ENCODE measurements at places on chromosomes 11 and 22.

GRCh38 chr11:87201376-87201775, 163.6 kb downstream of the TMEM135 start:
- no peak for DNase-seq

DNA sequence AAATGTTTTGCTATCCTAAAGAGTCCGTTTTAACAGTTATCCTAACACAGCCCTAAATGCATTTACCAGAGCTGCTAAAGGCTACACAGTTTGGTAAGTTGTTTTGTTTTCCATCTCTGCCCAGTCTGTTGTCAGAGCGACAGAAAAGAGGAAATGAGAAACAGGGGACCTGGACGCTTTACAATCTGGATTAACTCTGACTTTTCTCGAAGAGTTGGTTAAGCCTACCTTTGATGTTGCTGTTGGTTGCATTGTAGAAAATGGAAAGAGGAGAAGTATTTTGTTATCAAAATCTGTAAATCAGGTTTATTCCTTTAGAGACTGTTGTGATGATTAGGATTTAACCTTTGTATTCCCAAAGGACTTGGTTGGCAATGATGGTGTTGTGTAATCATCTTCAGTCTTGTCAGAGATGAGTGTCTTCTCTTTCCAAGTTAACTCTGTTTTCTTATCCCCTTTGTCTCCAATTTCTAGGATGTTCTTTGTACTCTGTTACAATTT, 481 bp downstream of the ANGPTL5 start:
- DNase-seq: peak; percentile 27

DNA sequence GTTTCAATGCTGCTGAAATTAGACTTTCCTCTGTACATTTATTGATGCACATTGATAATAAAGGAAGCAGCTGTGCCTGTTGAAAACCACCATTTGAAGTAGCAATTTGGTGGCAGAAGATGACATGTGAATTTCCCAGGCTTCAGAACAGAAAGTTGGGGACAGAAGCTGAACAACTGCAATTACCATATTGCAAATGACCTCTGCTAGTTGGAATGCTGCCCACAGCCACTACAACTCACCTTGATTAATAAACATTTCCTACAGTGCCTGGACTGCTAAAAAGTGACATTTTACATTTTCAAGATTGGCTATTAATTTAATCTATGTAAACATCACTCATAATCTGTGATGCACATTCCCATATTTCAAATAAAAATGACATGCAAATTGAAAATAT, 208.6 kb downstream of the LUZP2 start:
- no peak for DNase-seq

GRCh38 chr11:126079621-126080124, 17.0 kb upstream of the CDON start:
- no peak for DNase-seq

DNA sequence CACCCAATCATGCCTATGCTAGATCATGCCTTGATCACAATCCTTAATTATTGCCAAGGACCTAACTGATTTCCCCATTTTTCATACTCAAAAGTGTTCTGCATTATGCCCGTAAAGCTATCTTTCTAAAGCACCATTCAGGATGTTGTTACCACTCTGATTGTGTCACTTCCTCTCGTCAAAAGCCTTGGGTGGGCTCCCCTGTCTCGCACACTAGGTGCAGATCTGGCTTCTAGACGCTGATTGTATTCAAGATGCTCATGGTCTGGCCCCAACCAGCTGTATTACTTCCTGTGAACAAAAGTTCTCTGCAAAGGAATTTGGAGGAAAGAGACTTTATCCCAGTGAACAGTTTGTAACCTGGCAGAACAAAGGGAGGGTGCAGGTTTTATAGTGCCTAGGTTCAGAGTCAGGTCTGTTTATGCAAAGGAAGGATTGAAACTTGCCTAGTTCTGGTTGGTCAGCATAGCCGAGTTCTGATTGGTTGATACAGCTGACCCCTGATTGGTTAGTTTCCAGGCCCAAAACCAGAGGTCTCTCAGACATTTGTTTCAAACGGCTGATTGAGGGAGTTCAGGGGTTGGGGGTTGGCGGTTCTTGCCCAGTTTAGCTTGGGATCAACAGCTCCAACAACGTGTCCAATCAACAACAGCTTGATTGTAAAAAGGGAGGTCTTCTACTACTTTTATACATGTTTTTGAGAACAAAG, 25.4 kb downstream of the ATG13 start:
- DNase-seq: no peak

DNA sequence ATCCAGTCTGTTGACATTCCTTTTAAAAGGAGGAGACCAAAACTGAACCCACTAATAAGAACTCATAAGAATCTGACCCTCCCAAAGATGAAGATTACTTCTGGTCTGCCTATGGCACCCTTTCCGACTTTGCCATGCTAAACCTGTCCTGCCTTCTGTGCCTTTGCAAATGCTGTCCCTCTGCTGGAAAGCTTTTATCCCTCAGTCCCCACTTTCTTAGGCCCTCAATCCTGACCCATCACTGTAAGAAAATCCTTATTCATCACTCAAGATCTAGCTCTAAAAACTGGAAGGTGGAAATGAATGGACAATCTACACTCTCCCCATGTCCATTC, 10.4 kb downstream of the MPZL3 start:
- DNase-seq: no peak

GRCh38 chr11:60935676-60936442, 11.6 kb downstream of the TMEM132A start:
- no peak for DNase-seq

DNA sequence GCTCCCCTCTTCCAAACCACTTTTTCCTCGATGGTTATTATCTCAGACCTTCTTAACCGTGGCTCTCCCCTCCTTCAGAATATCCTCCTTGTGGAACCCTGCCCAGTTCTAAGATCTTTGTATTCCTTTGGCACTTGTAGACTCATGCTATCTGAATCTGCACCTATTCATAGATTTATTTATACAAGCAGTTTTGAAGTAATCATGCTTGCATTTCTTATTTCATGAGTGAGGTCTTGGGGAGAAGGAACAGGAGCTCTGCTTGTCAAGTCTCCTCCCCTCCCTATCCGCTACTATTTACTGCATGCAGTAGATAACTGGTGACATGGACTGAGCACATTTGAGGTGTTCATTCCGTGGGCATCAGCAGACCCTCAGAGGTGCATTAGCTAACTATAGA, 5.4 kb upstream of the MADD start:
- no peak for DNase-seq

DNA sequence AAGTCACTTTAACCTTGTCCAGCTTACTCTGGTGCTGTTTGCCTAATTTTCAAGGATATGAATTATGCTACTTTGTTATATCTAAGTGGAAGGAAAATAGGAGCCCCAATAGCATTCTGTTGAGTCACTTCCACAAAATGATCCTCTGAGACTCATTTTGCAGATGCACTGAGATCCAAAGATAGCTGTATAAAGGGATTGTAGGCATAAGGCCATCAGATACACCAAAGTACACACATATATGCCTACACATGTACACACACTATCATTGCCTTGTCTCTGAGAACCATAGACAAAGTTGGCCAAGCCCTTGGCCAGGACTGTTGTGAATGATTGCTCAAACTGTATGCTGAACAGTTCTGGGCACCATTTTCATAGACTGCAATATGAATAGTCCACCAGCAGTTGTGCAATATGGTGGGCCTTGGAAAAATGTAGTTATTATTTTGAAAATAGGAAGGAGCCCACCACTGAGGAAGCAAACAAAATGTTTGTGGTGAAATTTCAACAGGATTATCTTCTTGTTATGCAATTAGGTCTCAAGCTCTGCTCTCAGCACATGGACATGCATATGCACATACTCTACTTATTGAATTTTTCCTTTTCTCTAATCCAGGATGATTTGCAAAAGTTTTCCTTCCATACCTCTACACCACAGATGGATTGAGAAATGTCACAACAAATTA, 186.0 kb upstream of the CTSC start:
- no peak for DNase-seq

DNA sequence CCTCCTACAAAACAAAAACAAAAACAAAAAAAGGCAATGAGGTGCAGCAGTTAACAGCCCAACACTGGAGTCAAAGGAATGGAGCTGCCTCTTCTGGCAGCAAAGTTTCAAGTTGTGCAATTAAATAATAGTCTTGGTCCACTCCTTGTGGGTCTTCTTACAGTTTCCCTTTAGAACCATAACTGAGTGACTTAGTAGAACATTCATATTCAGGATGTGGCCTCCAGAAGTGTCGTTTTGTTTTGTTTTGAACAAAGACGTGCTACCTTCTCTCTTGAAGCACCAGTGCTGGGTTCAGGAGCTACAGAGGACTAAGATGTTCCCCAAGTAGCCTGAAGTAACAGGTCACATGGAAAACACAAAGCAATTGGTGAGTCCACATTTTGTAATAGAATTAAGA, 2.0 kb upstream of the JAML start:
- no peak for DNase-seq

- DNase-seq: no peak
Observed at GRCh38 chr11:12329169-12329568, 48.2 kb upstream of the PARVA start.

GRCh38 chr22:19719050-19719482, 4.3 kb upstream of the GP1BB start:
- DNase-seq: no peak

GRCh38 chr22:35491908-35492380, 48.7 kb upstream of the RASD2 start:
- DNase-seq: no peak

DNA sequence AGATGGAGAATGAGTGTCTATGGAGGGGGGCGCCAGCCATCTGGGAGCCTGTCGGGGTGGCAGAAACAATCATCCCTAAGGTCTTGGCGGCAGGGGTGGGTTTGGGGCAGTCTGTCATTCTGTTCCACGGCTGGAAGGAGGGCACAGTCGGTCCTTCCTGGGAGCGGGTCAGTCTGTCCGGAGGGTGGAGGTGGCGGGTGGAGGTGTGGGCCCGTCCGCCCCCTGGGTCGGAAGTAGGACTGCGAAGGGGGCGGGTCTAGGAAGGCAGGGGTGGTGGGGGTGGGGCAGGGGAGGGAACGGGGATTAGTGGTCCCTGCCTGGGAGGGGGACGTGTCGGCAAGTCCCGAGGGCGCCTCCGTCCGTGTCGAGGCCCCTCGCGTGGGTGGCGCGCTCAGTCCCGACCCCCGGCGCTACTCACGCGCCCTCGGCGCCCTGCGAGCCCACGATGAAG, 461 bp downstream of the TBC1D10A start:
- no peak for DNase-seq

GRCh38 chr22:46769191-46769675, 6.8 kb downstream of the TBC1D22A start:
- no peak for DNase-seq

DNA sequence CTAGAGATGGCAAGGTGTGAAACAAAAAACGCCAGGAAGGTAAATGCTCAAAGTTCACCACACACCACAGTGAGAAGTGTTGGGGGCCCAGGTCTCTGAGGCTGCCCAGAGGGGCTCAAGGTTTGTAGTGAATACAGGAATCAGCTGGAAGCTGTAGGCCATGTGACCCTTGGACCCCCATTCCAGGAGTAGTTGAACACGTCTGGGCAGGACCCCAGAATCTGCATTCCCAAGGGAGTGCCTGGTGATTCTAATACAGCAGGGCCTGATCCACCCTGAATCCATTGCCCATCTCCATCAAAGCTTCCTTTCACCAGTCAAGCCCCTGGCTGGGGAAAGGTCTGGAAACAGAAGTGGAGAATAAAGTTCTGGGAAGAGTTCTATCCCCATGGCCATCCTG, 70.8 kb upstream of the B3GAT1 start:
- no peak for DNase-seq

GRCh38 chr22:44572414-44573207, 74.6 kb upstream of the RTL6 start:
- DNase-seq: no peak

- no peak for DNase-seq
Observed at GRCh38 chr11:123584737-123585136, 69.7 kb downstream of the SCN3B start.

DNA sequence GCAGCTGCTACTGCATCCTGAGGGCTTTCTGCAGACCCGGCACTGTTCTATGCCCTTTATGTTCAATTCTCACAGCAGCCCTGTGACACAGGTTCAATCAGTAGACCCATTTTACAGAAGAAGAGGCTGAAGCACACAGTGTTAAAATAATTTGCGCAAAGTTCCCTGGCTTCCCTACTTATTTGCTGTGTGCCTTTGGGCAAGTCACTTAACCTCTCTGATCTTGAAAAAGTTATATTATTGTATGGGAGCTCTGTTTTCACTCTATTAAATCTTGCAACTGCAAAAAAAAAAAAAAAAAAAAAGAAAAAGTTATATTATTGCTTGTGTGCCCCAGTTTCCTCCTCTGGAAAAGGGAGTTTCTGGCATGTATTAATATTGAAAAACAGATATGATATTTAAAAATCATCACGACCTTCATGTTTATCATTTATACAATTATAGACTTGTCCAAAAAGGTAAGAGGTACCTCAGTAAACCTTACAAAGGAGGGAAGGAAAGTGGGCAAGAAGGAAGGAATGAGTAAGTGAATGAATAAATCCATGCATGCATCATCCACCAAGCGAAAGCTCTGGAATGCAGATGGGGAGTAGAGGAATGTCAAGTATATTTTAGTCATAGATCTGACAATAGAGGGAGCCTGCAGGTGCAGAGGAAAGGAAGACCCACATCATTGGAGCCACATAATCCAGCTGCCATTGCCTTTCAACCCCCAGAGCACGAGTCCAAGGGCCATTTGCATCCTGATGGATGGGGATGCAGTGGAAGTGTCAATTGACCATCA, 21.2 kb upstream of the ISX start:
- DNase-seq: no peak

- no peak for DNase-seq
Observed at GRCh38 chr11:134716582-134716981, 304.5 kb upstream of the B3GAT1 start.

DNA sequence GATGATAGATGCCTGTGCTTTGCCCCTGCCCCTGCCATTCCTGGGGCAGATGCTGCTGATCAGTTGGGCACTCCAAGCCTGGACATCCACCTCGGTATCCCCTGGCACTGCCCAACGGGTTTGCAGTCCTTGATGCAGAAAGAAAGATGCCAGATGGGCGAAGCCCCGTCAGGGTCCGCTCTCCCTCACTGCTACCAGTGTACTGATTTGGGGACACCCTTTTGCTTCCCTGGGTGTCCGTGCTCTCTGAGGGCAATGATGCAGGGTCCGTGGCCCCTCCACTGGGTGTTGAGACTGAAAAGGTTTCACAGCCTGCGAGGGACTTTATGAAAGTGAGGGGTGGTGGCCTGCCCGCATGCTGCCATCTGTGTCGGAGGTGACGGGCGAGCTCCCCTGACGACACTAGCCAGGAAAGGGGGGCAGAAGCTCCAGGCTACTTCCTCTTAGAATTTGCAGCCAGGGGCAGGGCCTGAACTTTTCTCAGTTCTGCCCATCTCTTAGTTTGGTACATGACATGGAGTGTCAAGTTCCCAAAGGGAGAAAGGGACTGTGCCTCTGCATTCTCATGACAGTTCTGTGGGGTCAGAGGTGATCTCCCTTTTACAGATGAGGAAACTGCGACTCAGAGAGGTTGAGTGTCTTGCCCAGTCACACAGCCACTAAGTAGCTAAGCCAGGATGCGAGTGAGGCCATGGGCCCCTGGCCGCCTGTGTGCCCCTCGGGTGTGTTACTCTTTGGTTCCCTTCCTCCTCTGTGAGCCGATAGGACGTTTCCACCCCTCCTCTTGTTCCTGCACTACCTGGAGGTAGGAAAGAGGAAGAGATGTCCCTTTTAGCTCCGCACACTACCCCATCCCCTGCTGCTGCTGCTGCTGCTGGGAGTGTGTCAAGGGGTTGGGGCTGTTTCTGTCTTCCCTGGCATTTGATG, 96.6 kb downstream of the BCR start:
- peak; percentile 1 for DNase-seq

- no peak for DNase-seq
Observed at GRCh38 chr22:33563220-33563964, 356.9 kb downstream of the LARGE1 start.

- DNase-seq: no peak
Observed at GRCh38 chr11:105553025-105553424, 56.8 kb upstream of the GRIA4 start.

- DNase-seq: no peak
Observed at GRCh38 chr22:49613511-49614270, 214.0 kb downstream of the BRD1 start.
